ENCODE measurements at places on chromosomes 7 and 10. TPM values are rescaled to one million over a fixed set of nuclear protein-coding genes. Genes with fewer than 3 reads are reported as not detected.

SYT15 gene
- total RNA-seq = 1.2 TPM

MAGI2 gene
- total RNA-seq = 4.1 TPM

SH2D4B gene
- not detected for total RNA-seq

OR2A7 gene
- total RNA-seq = not detected

POLR2J2 gene
- total RNA-seq = 0.43 TPM

C10orf71 gene
- not detected for total RNA-seq

DDX50 gene
- 63.4 TPM for total RNA-seq

TUBAL3 gene
- total RNA-seq = not detected

FFAR4 gene
- not detected for total RNA-seq

WEE2 gene
- total RNA-seq = not detected

DIP2C gene
- 10.2 TPM for total RNA-seq

RNF133 gene
- total RNA-seq = not detected

IQCE gene
- 24.4 TPM for total RNA-seq

PLAC9 gene
- total RNA-seq = 19.6 TPM

ZNF679 gene
- not detected for total RNA-seq

SPACDR gene
- not detected for total RNA-seq

STOX1 gene
- 0.25 TPM for total RNA-seq

KLLN gene
- total RNA-seq = not detected

CUBN gene
- total RNA-seq = 0.65 TPM

PRSS37 gene
- not detected for total RNA-seq

ANXA8 gene
- 3.7 TPM for total RNA-seq

EVX1 gene
- total RNA-seq = not detected

NPTX2 gene
- total RNA-seq = 0.97 TPM

INA gene
- total RNA-seq = not detected

LIPM gene
- total RNA-seq = not detected

MYOF gene
- 256 TPM for total RNA-seq

CDHR3 gene
- total RNA-seq = 2.6 TPM

ANK3 gene
- not detected for total RNA-seq

TMEM130 gene
- not detected for total RNA-seq

LSM8 gene
- total RNA-seq = 39.1 TPM

MDH2 gene
- 71.7 TPM for total RNA-seq

LRRC61 gene
- total RNA-seq = not detected
